ENCODE measurements at places on chromosomes 7 and 10. TPM values are rescaled to one million over a fixed set of nuclear protein-coding genes. Genes with fewer than 3 reads are reported as not detected.

TWIST1 gene
- total RNA-seq: 0.62 TPM

LRGUK gene
- 17.6 TPM for total RNA-seq

PRSS37 gene
- total RNA-seq: not detected

OGA gene
- total RNA-seq: 349 TPM

TEX36 gene
- total RNA-seq: not detected

LIPF gene
- total RNA-seq: not detected

CYP17A1 gene
- not detected for total RNA-seq

HABP2 gene
- 0.31 TPM for total RNA-seq

GPER1 gene
- 1.1 TPM for total RNA-seq

SPDYE2 gene
- total RNA-seq: not detected

ASAH2B gene
- total RNA-seq: 9.8 TPM

IFIT5 gene
- total RNA-seq: 60.7 TPM

WDR86 gene
- total RNA-seq: 50.2 TPM

MET gene
- 65.5 TPM for total RNA-seq

MYO3A gene
- 3.6 TPM for total RNA-seq

OR2A5 gene
- not detected for total RNA-seq

COL28A1 gene
- total RNA-seq: 0.62 TPM

CC2D2B gene
- 2.0 TPM for total RNA-seq

VAX1 gene
- 1.2 TPM for total RNA-seq

FXYD4 gene
- not detected for total RNA-seq

MYL10 gene
- total RNA-seq: not detected

ACSM6 gene
- not detected for total RNA-seq

GIMAP4 gene
- total RNA-seq: 11.4 TPM

FRG2B gene
- total RNA-seq: not detected

RBAK gene
- total RNA-seq: 15.6 TPM

TRPV6 gene
- under 0.01 TPM for total RNA-seq

LRRD1 gene
- 0.78 TPM for total RNA-seq

LIPK gene
- total RNA-seq: not detected

CPA4 gene
- total RNA-seq: 0.78 TPM

MMRN2 gene
- 4.8 TPM for total RNA-seq
